ENCODE measurements at places on chromosomes 1 and 21. TPM values are rescaled to one million over a fixed set of nuclear protein-coding genes. Genes with fewer than 3 reads are reported as not detected.

Gene S100A4
- 34.4 TPM for polyA plus RNA-seq

Gene SMCP
- polyA plus RNA-seq: not detected

Gene SYT11
- 18.5 TPM for polyA plus RNA-seq

- no peak for DNase-seq
These were observed 11.2 kb downstream of the TAF12 start for GRCh38 chr1:28631713-28632112.

- DNase-seq: no peak
These were observed 110.5 kb upstream of the COA6 start for GRCh38 chr1:234262754-234263105.

Gene CBR3
- 1.6 TPM for polyA plus RNA-seq

Gene CREB3L4
- polyA plus RNA-seq: 37.9 TPM

- DNase-seq: peak; percentile 26
These were observed 778 bp downstream of the EVI5 start for GRCh38 chr1:92784021-92784638.

- DNase-seq: no peak
These were observed 51.7 kb downstream of the CAPZB start for GRCh38 chr1:19433719-19433998.

DNA sequence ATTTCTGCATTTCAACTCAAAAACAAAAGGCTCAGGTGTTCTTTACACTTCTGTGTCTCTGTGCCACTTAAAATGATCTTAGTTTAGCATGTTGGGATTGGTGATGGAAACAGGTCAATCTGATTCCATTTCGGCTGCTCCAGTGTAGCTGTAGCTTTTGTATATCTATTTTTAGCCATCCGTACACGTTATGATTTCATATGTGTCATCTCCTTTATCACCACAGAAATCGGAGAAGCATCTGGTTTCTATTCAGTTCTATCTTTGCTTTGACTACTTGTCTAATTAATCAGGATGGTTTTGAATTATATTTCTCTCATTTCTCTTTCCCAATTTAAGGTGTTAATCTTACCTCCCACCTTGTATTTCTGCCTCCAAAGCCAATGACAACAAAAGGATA lies 41.1 kb downstream of the RGS21 start:
- no peak for DNase-seq

DNA sequence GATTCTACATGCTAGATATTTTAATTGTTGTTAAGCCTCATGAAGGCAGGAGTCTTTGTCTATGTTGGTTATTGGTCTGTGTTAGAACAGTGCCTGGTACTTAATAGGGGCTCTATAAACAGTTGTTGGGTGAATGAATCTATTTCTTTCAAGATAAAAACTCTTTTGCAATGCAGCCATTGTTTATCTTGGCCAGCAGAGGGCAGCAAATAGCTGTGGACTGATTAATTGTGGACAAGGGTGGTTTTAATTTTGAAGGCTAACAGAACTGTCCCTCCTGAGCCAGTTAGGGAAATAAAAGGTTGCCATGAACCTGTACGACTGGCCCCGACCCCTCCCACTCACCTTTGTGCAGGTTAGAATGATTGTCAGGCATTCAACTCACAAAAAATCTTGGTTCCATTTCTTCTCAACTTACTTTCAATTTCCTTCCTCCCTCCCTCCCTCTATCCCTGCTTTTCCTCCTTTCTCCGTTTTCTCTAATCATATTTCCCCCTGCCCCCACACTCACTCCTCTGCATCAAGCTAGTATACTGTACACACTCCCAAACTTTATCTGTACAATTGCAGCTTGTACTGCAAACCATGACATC lies 66.3 kb upstream of the DIRAS3 start:
- no peak for DNase-seq

GRCh38 chr1:231929311-231929710 lies 302.7 kb downstream of the DISC1 start:
- no peak for DNase-seq

GRCh38 chr1:19750882-19751276 lies 48.8 kb downstream of the TMCO4 start:
- no peak for DNase-seq

GRCh38 chr1:244303610-244303969 lies 148.1 kb downstream of the ADSS2 start:
- no peak for DNase-seq

DNA sequence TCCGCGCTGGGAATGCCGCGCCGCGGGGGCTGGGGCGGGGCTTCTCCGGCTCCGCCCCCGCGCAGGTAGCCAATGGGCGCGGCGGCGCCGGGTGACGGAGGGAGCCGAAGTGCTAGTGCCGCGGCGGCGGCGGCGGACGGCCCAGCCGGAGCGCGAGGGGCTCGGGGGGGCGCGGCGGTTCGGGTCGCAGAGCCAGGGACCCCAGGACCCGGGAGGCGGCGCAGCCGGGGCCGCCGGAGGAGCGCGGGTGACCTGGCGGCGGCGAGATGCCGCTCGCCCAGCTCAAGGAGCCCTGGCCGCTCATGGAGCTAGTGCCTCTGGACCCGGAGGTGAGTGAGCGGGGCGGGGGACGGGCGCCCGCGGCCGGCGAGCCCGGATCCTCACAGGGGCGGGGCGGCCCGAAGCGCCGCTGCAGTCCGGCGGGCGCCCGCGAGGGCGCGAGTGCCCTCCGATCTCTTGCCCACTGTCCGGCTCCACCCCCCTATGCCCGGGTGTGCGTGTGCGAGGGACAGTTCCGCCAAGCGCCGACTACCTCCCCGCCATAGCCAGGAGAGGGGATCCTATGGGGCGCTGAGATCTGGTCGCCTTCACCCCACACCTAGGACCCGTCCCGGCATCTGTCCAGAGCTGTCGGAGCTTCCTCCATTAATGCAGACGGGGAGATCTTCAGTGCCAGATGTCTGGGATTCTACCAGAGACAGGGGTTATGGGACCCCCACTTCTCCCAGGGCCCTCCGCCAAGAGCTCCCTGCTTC lies at the start of gene RPS6KA1:
Gene RPS6KA1, plus strand, starts transcription at position 107 of the 755 bp plus-strand sequence. Its CDS starts 160 bp downstream, at position 267.
- no peak for DNase-seq

Gene MTHFR
- 18.8 TPM for polyA plus RNA-seq

Gene AK2
- polyA plus RNA-seq: 208 TPM

DNA sequence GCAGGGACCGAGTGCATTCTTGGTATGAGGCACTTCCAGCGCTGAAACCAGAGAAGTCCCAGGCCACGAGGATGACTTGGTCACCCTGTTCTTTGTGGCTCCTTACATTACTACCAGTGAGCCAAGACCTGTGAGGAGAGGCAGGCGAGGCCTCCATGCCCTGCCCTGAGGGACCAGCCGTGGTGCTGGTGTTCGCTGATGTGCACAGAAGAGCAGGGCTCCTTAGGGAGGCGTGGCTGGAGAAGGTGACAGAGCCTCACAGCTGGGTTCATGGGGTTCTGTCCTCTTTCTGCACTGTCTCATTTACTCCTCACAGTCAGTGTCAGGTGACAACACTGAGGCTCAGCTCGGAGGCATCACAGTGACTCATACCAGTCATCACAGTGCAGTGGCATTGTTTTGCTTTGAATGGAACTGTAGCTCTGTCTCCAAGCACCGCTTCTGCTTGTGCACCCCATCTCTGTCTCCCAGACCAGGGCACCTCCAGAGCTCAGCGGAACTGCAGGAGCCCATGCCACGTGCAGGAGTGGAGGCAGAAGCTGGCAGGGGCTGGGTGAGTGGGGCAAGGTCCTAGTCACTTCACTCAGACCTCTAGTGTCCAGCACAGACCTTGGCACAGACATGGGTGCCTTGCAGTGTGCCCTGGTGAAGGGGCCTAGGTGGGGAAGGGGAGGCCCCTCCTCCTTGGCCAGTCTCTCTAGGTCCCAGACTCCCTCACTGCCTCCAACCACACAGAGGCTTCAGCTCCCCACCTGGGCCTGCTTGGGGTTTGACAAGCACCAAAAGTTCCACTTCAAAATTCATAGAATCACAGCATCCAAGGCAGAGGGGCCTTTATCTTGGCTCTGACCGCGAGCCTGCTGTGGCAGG lies 310.9 kb downstream of the MATN1 start:
- no peak for DNase-seq

- no peak for DNase-seq
These were observed 1.4 kb downstream of the SFPQ start for GRCh38 chr1:35191429-35192055.

DNA sequence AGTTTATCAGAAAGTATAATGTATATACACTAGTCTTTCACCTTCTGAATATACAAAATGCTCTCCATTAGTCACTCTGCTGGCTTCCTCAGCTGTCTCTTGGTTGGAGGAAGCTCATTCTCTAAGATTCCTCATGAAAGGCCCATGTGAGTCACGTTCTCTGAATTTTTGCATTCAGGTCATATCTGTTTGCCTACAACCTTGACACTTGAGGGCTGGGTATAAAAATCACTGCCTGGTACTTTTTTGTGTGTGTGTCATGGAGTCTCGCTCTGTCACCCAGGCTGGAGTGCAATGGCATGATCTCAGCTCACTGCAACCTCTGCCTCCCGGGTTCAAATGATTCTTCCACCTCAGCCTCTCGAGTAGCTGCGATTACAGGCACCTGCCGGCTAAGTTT lies 2.8 kb upstream of the GALNT2 start:
- DNase-seq: no peak

DNA sequence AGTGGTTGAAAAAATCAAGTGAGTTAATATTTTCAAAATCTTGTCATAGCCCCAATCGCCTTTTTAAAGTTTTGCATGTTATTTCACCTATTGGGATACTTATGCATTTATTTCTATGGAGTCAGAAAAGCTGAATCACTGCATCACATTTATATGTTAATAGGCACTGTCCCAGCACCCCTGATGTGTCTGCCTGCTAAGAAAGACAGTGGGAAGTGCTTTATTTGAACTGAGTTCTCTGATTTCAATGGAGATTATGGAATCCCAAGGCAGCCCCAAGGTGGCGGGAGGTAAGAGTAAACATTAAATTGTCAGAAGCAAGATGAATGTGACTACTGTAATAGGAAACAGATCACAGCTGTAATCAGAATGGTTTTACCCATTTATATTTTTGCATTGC lies 2225.7 kb downstream of the NCAM2 start:
- no peak for DNase-seq

Gene TRABD2B
- 17.2 TPM for polyA plus RNA-seq

DNA sequence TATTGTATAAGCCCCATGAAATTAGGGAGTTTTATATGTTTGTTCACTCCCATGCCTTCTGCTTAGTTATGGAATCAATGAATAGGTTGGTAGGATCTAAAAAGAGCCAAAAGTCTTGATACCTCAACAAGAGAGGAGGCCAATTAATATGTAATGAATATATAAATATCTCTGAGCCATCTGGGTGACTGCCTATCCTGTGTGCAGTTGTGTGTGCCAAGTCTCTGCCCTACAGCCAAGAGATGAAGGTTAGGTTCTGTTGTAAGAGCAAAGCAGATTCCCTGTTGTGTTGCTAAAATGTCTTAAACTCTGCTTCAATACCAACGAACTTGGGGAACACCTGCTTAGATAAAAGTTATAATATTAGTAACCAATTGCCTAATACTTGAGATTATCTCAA lies 61.8 kb upstream of the GORAB start:
- DNase-seq: no peak

Gene MPZ
- polyA plus RNA-seq: 3.0 TPM

- no peak for DNase-seq
These were observed 23.5 kb downstream of the F11R start for GRCh38 chr1:160997323-160998038.

DNA sequence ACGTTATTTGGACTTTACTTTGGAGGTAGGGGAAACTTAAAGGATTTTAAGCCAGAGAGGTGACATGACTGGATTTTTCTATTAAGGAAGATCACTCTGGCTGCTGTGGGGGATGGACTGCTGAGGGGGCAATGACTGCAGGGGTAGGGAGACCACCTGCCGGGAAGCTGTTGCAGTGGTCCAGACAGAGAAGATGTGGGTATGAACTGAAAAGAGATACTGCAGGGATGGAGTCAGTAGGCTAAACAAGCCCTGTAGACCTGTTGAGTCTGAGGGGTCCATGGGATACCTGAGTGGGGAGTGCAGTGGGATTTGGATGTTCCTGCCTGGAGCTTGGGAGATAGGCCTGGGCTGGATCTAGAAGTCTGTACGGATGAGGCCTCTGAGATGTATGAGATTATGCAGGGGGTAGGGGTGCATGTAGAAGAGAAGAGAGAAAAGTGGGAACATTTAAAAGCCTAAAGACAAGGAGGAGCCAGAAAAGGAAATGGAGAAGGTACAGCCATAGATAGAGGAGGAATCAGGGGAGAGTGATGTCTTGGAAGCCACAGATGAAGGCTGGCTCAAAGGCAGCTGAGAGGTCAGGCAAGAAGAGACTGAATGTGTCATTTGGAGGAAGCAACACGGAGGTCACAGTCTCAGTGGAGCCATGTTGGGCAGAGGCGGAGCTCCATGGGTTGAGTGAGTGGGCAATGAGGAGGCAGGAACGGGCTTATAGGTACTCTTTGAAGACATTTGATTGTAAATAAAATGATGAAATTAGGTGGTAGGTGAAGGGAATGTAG lies 25.9 kb upstream of the KCNA2 start:
- no peak for DNase-seq

GRCh38 chr1:11845641-11846335 lies 1.8 kb downstream of the NPPA start:
- DNase-seq: no peak

Gene LIN28A
- 0.07 TPM for polyA plus RNA-seq

- no peak for DNase-seq
These were observed 772 bp downstream of the SLC30A2 start for GRCh38 chr1:26044971-26045721.

DNA sequence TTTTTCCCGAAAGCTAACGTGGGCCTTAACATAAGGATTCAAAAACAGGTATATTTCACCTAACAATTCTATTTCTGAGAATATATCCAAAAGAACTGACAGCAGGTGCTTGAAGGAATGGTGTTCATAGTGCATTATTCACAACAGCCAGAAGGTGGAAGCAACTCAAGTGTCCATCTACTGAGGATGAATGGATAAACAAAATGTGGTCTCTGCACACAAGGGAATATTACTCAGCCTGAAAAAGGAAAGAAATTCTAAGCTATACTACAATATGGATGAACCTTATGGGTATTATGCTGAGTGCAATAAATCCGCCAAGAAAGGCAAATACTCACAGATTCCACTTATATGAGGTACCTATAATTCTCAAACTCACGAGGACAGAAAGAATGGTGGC lies 6.1 kb upstream of the RIPPLY3 start:
- no peak for DNase-seq

Gene SH2D2A
- 0.57 TPM for polyA plus RNA-seq

DNA sequence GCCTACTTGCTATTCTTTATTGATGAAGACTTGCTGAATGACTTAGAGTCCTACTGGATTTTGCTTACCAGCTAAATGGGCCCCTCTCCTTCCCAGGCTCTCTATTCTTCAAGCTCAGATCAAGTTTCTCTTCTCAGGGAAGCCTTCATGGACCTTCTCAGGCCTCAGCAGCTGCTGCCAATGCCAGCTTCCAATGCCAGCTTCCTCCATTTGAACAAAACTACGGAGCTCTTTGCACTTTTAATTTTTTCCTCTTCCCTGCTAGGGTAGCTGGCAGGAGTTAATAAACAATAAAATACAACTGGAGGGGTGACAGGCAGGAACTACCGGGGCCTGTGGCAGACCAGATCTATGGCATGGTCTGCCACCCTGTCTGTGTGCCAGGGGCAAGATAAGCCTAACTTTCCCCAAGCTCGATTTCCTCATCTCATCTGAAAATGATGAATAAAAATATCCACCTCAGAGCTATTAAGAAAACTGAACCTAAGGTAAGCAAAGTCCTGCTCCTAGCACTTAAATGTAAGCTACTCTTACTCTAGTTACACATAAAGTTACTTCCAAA lies 995 bp upstream of the IPO13 start:
- DNase-seq: no peak

Gene ASTN1
- polyA plus RNA-seq: 1.8 TPM

All from right renal cortex interstitium (tissue), 3 donors.